ENCODE measurements at places on chromosomes 5 and 9.

DNA sequence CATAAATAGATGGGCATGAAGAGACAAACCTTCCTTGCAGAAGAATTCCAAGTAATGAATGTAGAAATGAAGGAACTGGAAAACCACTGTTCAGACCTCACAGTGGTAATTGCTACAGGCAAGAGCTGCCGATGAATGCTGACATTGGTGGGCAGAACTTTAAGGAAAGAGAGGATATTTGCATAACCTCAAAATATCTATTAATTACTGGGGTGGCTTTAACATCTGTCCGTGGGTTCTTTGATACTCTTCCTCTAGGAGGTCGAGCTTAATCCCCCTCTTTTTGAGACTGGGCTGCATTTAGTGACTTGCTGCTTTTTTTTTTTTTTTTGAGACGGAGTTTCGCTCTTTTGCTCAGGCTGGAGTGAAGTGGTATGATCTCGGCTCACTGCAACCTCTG lies 34.7 kb downstream of the LAMC3 start:
- no peak for DNase-seq

- no peak for DNase-seq
Measured at GRCh38 chr9:131545003-131545785, at the start of gene PRRT1B. TSS of gene PRRT1B (plus strand) at chr9:131545523. CDS start at chr9:131545616, 93 bp downstream.

- no peak for DNase-seq
Measured at GRCh38 chr9:94178927-94179326, 80.2 kb upstream of the ZNF169 start.

GRCh38 chr9:69564557-69564956 lies 107.6 kb downstream of the APBA1 start:
- DNase-seq = no peak

GRCh38 chr5:169356181-169356580 lies 55.2 kb upstream of the SLIT3 start:
- no peak for DNase-seq

GRCh38 chr9:114594136-114594535 lies 6.6 kb downstream of the ATP6V1G1 start:
- no peak for DNase-seq

- DNase-seq = no peak
Measured at GRCh38 chr9:1002678-1003077, 26.2 kb downstream of the DMRT3 start.

GRCh38 chr5:168022446-168023169 lies 268.8 kb upstream of the WWC1 start:
- DNase-seq = no peak

GRCh38 chr9:72486594-72486955 lies 34.8 kb upstream of the TMC1 start:
- DNase-seq = no peak

DNA sequence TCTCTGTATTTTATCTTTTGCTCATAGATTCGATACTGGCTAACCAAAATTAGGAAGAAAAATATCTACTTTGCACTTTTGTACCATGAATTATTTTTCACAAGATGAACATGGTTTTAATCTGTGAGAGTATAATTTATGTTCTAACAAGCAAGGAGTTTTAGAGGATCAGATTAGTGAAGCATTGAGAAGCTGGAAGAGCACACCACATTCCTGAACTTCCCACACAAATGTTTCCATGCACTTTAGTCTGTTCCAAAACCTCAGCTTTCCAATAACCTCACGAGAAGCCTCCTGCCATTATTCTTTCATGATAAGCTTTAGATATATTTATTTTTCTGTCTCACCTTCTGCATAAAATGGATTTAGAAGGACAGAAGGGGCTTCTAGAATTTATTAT lies 98.7 kb upstream of the MPDZ start:
- no peak for DNase-seq

- no peak for DNase-seq
Measured at GRCh38 chr5:7991125-7991821, 122.3 kb downstream of the MTRR start.

GRCh38 chr9:80158131-80158530 lies 586.4 kb downstream of the TLE4 start:
- DNase-seq = no peak

DNA sequence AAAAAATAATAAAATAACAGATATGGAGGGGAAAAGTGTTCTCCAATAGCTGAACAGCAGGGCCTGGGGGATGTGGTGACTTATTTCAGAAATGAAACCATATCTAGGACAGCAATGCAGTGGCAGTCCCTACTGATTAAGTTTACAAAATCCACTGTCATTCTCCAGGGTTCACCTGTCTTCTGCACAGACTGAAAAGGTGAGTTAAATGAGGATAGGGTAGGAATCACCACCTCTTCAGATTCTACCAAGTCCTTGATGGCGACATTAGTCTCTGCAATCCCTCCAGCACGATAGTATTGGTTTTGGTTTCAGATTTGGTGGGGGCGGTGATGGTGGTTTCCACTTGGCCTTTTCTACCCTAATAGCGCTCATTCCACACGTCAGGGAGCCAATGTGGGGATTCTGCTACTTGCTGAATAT lies 32.3 kb upstream of the NPM1 start:
- no peak for DNase-seq

GRCh38 chr5:32020271-32020670 lies 153.8 kb downstream of the GOLPH3 start:
- DNase-seq = no peak

- no peak for DNase-seq
Measured at GRCh38 chr9:4572184-4572826, 82.0 kb downstream of the SLC1A1 start.

GRCh38 chr9:37995348-37995737 lies 73.7 kb downstream of the SHB start:
- no peak for DNase-seq

GRCh38 chr9:18067548-18068120 lies 406.3 kb upstream of the ADAMTSL1 start:
- no peak for DNase-seq

DNA sequence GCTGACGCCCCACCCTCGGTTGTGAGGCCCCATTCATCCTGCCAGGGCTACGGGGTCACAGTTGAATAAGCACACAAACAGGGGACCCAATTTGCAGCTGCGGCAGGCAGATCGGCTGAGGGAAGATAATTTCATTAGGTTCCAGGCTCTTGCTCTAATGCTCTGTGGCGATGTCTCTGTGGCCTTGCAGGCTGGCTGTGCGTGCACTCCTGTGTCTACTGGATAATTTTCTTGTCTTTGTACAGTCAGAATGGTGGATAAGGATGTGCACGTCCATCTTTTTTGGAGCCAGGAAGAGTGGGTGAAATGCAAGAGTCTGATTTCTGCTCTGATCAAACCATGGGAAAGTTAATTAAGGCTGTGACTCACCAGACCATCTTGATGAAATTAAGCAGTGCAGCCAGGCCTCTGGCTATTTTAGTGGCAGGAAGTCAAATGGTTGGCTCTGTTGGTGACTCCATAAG lies 39.2 kb downstream of the NSG2 start:
- DNase-seq = no peak

GRCh38 chr5:63483338-63483737 lies 478.9 kb downstream of the HTR1A start:
- DNase-seq = no peak

DNA sequence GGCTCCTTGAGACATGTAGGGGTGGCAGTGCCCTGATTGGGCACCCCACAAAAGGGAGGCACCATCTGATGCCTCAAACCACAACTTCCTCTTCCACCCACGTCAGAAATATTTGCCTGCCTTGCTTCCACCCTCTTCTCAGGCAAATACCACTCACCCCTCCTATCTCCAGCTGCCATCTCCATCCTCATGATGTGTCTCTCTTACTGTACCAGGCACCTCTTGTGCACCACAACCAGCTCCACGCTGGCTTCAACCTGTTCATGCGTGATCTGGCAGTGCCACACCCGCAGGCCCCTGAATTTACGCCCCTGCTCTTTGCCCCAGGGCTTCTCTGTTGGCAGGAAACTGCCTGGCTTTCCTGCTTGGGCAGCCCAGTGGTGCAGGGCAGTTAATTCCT lies 87.8 kb upstream of the HSPA9 start:
- DNase-seq = peak; percentile 62

DNA sequence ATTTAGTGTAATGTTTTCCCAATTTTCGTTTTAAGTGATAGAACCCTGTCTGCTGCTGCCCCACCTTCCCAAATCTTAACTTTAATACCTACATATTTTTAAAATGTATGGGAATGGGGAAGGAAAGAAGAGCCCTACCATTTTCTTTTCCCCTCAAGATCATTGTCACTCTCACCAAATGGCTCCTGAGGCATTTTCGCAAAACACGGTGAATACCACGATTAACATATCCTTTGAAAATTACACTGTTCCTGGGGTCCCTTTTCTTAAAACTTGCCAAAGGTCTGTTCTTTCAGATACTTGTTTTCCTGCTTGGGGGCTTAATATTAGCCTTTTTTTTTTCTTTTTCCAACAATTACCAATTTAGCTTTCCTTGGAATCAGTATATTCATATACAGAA lies 36.1 kb downstream of the CERT1 start:
- no peak for DNase-seq

GRCh38 chr5:156647034-156647451 lies 203.1 kb upstream of the PPP1R2B start:
- no peak for DNase-seq

GRCh38 chr5:134568761-134569695 lies 43.6 kb downstream of the JADE2 start:
- DNase-seq = no peak

DNA sequence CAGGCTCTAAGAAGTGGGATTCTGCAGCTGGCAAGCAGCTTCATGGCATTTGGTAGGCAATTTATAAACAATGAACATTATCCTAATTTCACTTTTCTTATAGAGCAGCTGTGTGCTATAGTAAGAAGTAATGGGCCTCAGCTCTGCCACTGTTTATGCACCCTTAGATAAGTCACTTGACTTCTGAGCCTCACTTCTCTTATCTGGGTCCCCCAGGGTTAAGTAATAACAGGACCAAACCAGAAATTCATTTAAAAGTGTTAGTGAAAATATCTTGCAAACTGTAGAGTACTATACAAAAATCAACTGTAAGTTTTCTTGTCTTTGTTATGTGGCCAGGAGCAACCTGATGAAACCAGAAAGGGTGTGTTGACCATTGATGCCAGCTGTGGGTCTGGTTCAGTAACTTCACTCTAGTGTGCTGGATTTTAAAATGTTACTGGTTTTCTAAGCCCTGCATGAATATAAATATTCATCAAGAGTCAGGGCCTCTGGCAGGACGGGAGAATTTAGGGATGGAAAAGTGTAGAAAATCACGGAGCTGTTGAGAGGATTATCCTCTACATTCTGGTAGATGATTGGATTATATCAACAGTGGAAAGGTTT lies 24.2 kb downstream of the TNFAIP8 start:
- DNase-seq = no peak

DNA sequence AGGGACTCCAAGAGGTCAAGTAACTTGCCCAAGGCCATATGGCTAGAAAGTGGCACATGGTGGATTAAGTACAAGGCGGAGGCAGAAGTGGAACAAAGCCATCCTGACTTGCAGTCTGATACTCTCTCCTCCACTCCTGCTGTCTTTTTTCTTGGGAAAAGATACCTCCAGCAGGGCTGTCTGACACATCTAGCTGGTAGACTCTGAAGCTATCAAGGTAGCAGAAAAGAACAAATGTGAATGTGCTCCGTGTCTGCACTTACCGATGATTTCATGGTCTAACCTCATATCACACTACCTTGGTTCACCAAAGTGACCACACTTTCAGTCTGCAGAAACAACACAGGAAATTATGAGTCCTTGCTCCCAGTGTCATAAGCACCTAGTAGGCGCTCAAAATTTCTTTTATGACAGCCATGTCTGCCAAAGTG lies 284.8 kb downstream of the CRB2 start:
- no peak for DNase-seq

DNA sequence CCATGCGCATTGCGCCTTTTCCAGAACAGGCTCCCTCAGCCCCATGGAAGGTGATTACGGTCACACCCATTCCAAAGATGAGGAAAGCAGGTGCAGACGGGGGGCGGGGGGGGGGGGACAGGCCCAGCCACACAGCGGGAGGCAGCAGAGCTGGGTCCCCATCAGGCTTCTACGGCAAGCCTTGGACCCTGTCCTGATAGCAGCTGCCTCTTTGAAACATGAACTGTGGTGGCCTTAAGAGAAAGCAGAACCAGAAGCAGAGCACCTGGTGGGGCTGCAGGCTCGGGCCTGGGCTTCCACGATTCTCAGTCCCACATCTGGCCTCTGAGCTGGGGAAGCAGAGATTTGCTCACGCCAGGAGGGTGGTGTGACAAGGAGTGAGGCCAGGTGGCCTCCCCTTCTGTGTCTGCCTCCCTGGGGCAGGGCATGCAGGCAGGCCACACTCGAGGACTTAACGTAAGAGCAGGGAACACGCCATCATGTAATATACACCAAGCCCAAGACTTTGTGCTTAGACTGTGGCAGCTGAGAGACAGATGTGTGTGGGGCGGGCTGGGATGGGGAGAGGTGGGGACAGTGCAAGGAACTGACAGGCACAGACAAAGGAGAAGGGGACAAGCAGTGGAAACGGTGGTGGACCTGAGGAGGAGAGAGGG lies 14.2 kb upstream of the PHYKPL start:
- no peak for DNase-seq

- DNase-seq = no peak
Measured at GRCh38 chr5:111583758-111584203, 71.4 kb upstream of the STARD4 start.

- DNase-seq = no peak
Measured at GRCh38 chr5:172979778-172980177, 3.8 kb upstream of the ATP6V0E1 start.

- peak; percentile 24 for DNase-seq
Measured at GRCh38 chr5:150780187-150780692, 1.7 kb downstream of the SMIM3 start.

GRCh38 chr5:6592601-6593000 lies 40.2 kb downstream of the NSUN2 start:
- no peak for DNase-seq

DNA sequence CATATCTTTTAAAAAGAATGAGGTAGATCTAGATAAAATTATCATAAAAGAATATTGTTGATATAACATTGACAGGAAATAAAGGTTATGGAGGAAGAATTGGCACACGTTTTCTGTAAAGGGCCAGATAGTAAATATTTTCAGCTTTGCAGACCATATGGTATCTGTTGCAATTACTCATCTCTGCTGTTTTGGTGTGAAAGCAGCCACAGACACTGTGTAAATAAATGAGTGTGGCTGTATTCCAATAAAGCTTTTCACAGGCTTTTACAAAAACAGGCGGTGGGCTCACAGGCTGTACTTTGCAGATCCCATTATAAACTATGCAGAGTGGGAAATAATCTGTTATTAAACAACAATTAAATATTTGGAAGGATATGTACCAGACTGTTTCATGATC lies 87.4 kb downstream of the SGCD start:
- no peak for DNase-seq

DNA sequence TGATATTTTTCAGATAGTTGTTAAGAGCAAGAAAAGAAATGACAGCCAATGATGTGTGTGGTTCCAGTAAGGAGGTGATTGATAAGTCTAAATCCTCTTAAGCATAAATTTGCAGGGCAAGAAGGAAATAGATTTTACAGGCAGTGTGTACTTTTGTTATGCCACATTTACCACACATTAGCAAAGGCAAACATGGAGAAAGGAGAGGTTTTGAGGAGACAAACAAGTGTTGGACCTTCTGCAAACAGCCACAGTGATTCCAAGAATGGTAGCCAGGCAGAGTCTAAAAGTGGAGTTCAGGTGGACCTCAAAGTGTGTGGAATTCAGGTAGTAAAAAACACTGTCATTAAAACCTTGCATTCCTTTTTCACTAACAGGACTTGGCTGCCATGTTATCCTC lies 295.9 kb upstream of the ITGA1 start:
- no peak for DNase-seq

- no peak for DNase-seq
Measured at GRCh38 chr5:88824892-88825583, 57.9 kb downstream of the MEF2C start.

- no peak for DNase-seq
Measured at GRCh38 chr5:35016174-35017051, 31.3 kb downstream of the AGXT2 start.

- DNase-seq = no peak
Measured at GRCh38 chr5:146302406-146302805, 36.2 kb upstream of the POU4F3 start.
